Activated CD4-positive, alpha-beta T cell treated with anti-CD3 and anti-CD28 coated beads for 48 hours (primary cell): ENCODE measurements at places on chromosomes 11 and 22.

DNA sequence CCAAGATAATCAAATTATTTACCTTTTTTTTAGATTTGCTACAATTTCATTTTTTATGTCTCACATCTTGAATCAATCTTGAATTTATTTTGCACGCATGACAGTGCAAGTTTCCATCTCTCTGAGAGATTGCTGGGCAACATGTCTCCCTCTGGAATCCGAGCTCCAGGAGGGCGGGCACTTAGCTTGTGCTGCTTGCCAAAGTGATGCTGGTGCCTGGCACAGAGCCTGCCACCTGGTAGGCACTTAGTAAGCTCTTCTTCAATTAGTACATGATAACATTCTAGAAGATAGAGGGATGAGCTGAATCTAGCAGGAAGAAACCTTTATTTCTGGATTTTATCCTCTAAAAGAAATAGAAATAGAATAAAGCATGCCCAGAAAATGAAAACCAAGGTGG lies 27.5 kb upstream of the OR9I1 start:
- DNase-seq, result no peak

DNA sequence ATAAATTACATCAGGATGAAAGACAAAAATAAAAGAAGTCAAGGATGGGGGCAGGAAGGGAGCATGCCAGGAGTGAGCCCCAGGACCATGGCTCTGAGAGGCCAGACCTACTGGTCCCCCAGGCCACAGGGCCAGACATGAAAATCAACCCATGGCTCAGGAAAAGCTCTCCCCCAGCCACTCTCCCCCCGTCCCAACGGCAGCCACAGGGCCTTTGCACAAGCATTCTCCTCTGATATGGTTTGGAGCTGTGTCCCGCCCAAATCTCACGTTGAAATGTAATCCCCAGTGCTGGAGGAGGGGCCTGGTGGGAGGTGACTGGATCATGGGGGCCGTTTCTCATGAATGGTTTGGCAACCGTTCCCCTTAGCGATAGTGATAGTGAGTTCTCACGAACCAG lies 80.8 kb upstream of the ANO1 start:
- no peak for DNase-seq

- DNase-seq, result no peak
Observed at GRCh38 chr11:106961518-106961917, 56.8 kb downstream of the GUCY1A2 start.

GRCh38 chr22:30314915-30315314 lies 11.8 kb downstream of the TBC1D10A start:
- DNase-seq, result peak; percentile 52

DNA sequence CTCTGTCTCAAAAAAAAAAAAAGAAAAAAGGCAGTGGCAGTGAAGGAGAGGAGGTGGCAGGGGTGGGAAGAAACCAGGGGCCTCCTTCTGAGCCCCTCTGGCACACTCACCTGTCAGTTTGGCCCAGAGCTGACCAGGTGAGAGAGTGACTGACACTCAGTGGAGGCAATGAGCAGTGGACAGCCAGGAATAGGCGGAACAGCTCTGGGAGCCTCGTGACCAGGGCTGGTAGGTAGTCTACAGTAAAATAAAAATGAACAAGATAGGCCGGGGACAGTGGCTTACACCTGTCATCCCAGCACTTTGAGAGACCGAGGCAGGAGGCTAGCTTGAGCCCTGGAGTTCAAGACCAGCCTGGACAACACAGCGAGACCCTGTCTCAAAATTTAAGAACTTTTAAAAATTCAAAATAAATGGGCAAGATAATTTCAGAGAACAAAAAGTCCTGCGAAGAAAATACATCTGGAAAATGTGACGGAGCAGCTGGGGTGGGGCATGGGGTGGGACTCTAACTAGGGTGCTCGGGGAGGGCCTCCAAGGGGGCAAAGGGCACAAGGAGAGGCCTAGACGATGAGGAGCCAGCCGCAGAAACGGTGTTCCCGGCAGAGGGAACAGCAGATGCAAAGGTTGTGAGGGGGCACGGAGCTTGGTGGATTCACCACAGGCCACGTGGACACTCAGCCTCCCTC lies 3.8 kb upstream of the PDXP start:
- no peak for DNase-seq

DNA sequence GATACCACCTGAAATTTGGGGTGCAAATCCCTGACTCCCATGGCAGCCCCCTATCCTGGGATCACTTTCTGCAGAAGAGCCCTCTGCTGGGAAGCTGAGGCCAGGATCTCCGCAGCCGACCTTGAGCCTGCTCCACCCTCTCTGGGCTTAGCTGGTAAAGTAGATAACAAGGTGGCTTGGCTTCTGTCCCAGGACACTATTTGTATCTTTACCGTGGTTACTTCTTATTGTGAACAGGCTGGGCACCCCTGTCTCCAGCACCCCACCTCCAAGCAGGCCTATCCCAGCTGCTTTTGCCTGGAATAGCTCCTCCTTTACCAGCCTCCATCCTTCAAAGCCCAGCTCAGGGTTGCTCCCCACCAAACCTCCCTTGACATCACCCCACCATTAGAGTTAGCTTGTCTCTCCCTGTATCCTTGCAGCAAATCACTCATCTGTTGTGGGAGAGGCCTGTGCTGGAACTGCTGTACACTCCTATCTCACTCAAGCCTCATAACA lies 35.2 kb upstream of the P2RY2 start:
- DNase-seq, result no peak

DNA sequence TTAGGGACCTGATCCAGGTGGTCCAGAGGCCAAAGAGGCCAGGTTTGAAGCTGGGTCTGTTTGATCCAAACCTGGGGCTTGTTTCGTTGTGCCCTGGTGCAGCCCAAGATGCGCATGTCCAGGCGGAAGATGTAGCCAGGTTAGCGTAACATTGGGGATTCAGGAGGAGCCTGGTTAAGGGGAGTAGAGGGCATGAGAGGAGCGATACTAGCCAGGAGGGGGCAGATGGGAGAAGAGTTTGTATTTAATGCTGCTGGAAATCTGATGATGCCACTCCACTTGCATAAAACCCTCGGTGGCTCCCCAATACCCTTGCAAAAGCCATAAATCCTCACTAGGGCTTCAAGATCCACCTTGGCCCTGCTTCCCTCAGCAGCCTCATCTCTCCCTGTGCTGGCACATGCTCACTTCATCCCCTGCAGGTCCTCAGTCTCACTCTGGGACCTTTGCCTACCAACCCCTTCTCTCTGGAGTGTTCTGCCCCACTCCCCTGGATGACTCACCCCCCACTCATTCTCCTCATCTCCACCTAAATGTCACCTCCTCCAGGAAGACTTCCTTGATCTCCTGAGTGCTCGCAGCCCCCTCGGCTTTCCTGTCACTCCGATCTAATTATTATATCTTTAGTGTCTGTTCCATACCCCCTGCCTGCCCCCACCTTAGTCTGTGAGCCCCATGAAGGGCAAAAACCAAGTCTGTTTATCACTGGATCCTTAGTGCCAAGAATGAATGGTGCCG lies 95.9 kb downstream of the MIAT start:
- no peak for DNase-seq

DNA sequence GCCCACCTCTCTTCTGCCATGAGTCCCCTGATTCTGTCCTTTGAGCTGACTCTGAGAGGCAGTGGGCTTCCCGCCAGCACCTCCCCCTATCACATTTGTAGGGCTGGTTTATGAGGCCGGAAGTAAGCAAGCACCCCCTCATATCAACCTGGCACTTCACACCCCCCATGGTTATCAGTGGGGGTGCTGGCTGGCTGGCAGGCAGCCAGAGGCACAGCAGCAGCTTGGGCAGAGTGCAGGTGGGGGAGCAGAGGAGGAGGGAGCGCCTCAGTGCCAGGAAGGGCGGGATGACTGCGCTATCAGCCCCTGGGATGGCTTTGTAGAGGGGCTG lies 22.9 kb upstream of the CHRM4 start:
- DNase-seq, result no peak

GRCh38 chr11:103881584-103881983 lies 154.9 kb upstream of the DDI1 start:
- no peak for DNase-seq

DNA sequence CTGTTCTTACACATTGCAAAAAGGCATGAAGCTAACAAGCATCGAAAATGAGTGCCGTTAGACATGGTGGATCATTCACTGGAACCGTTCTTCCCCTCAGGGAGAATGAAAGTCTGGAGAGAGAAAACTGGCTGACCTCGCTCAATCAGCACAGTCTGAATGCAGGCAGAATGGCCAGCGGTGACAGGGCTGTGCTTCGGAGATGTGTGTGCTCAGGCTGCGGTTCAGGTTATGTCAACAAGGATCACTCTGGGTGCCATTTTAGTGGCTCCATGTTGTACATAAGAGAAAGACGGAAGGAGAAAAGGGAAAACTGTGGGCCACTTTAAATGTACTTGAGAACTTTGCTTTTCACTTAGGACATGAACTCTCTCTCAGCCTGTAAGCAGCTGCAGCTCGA lies 749.8 kb upstream of the ARHGAP42 start:
- no peak for DNase-seq

GRCh38 chr22:18103527-18104269 lies 6.9 kb upstream of the TUBA8 start:
- peak; percentile 44 for DNase-seq

DNA sequence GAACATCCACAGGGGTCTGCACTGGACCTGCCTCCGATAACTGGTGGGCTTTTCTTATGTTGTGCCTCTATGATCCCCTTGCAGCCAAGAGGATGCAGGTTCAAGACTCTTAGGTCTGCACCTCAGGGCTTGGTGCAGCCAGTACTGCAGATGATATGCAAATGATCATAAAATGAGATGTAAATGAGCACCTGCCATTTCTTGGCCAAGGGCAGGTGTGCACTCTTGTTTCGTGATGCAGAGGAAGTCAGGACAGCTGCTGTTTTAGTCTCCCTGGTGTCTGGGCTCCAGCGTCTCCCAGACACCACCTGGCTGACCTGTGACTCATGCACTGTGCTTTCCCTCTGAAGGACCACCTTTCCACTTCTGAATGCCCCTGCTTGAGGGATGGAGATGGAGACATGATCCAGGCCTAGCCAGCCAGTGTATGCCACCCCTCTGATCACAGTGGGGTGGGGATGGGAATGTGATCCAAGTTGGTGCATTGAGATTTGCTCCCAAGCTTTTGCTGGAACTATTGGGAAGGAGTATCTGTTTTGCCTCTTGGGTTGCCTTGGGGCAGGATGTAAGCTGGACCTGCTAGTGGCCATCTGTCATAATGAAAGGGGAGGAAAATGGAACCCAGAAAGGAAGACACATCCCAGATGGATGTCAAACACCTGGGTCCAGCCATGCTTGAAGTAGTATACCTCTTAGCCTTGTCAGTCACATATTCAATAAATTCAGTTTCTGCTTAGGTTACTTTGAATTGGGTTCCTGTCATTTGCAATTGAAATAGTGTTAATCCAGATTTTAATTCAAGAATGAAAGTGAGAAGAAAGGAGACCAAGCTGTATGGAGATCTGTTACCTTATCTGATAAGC lies 3.3 kb upstream of the KCNJ11 start:
- no peak for DNase-seq

DNA sequence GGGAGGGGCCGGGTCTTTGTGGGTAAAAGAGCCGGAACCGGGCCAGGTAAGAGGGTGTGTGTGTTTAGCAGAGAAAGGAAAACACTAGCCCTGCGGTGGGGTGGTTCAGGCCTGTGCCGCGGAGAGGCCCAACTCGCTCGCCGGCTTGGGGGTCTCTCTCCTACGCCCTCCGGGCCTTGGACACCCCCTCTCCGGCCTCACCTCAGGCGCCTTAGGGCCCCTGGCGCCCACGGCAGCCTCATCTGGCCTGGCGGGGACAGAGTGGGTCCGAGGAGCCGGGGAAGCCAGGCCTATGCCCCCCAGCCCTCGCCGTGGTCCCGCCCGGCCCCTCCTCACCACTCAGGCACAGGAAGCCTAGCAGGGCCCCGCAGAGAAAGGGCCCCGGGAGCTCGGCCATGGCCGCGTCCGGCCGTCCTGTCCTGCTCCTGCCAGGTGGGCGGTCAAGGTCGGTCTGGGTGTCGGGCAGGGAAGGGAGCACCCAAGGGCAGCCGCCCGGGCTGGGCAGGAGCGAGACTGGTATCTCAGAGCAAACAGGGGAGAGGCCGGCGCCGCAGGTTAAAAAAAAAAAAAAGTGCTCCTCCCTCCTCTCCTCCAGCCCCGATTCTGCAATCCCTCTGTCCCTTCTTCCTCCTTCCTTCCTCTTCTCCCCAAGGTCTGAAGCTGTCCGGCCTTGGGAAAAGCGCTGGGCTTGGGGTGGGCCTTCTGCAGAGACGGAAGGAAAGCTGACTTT lies at the start of gene VSIG2:
VSIG2 (minus strand) TSS at position 515 of the 730 bp plus-strand sequence; CDS start at position 397, 118 bp downstream.
- DNase-seq, result no peak

DNA sequence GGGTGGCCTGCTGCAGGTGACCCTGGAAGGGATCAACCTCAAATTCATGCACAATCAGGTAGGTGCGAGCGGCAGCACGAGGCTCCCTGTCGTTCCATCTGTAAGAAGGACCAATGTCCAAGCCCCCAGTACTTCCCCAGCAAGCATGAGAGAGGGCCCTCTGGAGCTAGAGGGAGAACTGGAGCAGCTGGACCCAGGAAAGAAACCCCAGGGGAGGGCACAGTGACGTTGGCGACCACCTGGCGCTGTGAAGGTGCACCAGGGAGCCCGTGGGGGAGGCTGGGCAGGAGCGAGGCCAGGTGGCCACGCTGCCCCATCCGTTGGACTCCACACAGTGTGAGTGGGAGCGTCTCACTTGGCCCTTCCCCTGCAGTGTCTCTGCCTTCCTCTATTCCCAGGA lies 28.0 kb downstream of the MYBPC3 start:
- no peak for DNase-seq
